ENCODE measurements at places on chromosomes 4 and X. TPM values are rescaled to one million over a fixed set of nuclear protein-coding genes. Genes with fewer than 3 reads are reported as not detected.
A peak's percentile ranks its signal among the peaks of the same experiment; 100 is the strongest.

GRCh38 chr4:154033921-154034320, 245.0 kb upstream of the SFRP2 start:
- no peaks in the 10 kb centered on the region for H3K4me1 ChIP-seq
- no peak for DNase-seq
- H3K4me3 ChIP-seq: no peak overlapping the region
- H3K27ac ChIP-seq: no peak overlapping the region
- no peaks in the 10 kb centered on the region for H3K36me3 ChIP-seq

- no peaks in the 10 kb centered on the region for H3K27me3 ChIP-seq
- no peak overlapping the region for H3K4me3 ChIP-seq
- no peak overlapping the region for H3K27ac ChIP-seq
- H3K36me3 ChIP-seq: no peaks in the 10 kb centered on the region
- peaks cover 12% of the 10 kb centered on the region for H3K4me1 ChIP-seq
Observed at GRCh38 chr4:10581022-10581421, 103.5 kb downstream of the CLNK start.

The PCDH18 gene
- total RNA-seq: not detected

The BEND2 gene
- not detected for total RNA-seq

The PTPN13 gene
- total RNA-seq: 0.38 TPM

DNA sequence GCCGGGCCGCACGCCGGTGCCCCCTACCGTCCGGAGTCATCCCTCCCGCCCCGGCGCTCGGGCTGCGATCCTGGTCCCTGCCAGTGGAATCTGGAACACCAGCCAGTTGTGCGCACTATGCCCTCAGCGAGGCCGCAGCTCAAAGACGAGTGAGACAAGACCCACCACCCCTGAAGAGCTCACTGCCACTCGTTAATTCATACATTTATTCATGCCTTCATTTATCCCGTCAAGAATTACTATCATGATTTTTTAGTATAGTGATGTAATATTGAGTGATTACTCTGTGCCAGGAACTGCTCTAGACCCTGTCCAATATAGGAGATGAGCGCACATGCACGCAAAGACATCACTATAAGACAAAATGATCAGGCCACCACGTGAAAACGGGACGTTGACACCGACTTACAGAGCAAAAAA, 247 bp upstream of the PPA2 start:
- peak overlapping the region; percentile 99 for H3K4me3 ChIP-seq
- no peak for DNase-seq
- peaks cover 1% of the 10 kb centered on the region for H3K27me3 ChIP-seq
- H3K36me3 ChIP-seq: peaks cover 28% of the 10 kb centered on the region
- peak overlapping the region; percentile 100 for H3K27ac ChIP-seq

DNA sequence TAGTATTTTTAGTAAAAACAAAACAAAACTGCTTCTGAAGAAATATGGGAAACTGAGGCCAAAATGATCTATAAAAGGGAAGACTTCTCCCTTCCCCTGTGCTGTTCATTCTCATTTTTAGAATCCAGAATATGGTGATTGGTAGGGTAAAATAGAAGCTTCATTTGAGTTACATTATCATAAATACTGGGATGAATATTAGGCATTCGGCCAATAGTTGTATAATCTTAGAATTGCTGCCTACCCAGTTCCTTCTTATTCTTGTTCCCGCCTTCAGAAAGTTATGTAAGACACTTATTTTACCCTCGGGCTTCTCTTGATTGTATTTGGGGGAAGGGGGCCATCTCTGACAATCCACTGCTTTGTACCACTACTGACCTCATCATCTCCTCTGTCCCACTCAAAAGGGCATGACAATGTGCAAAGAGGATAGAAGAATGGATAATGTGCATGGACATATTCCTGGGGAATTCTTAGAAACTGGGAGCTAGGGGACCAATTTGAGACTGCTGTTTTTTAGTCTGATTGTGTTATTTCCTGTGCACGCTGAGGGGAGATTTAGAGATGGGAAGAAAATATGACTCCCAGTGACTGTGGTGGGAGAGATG, 588 bp downstream of the ART3 start:
- no peaks in the 10 kb centered on the region for H3K4me1 ChIP-seq
- H3K4me3 ChIP-seq: no peak overlapping the region
- DNase-seq: no peak

Measured in activated CD8-positive, alpha-beta T cell treated with anti-CD3 and anti-CD28 coated beads for 36 hours (primary cell).